Stimulated activated CD4-positive, alpha-beta T cell treated with anti-CD3 and anti-CD28 coated beads, Interleukin-15, amount 100 ng/mL, for 48 hours (primary cell): ENCODE measurements at places on chromosomes 16 and 17.

DNA sequence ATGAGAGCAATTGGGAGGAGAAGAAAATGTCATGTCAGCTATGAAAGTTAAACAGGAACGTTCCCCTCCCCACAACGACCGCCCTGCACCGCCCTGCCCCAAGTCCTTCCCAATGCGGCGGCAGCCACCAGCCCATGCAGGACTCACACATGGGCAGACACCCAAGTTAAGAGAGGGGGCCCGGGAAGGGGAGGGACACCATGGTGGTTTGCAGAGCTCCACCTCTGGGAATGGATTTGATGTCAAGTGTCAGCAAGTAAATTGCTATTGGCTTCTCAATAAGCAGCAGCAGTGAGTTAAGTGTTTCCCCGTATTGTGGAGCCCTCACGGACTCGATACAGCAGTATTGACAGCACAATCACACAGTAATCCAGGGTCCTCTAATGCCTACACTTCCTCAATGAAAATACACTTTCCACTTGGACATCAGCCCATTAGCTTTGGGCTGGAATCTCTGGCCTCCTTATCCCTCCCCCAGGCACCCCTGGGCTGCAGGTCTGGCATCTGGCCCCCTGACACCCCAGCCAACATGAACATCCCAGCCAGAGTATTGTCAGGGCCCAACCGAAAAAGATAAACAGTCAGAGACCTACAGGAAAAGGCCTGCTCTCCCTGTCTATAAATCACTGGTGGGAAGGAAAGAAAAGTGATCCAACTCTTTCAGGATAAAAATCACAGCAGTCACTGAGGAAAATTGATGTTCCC is 22.6 kb downstream of the ZFHX3 start:
- no peak for DNase-seq

DNA sequence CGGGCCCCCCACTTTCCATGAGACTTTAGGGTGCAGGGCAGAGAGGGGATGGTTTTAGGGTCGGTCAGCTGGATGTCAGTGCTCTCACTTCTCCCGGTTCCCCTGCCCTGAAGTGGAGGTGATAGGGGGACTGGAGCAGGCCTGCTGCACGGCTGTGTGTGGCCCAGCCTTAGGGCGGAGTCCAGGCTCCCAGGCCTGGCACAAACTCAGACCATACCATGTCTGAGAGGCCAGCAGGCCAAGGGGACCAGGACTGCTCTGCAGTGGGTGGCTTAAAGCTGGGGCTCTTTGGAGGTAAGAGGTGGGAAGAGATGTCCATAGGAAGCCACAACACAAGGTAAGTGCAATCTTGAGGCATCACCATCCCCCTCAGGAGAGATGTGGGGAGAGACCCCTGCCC is 8.3 kb downstream of the TFAP4 start:
- DNase-seq = no peak

GRCh38 chr16:57894390-57895080 is 76.4 kb downstream of the CNGB1 start:
- DNase-seq = no peak

DNA sequence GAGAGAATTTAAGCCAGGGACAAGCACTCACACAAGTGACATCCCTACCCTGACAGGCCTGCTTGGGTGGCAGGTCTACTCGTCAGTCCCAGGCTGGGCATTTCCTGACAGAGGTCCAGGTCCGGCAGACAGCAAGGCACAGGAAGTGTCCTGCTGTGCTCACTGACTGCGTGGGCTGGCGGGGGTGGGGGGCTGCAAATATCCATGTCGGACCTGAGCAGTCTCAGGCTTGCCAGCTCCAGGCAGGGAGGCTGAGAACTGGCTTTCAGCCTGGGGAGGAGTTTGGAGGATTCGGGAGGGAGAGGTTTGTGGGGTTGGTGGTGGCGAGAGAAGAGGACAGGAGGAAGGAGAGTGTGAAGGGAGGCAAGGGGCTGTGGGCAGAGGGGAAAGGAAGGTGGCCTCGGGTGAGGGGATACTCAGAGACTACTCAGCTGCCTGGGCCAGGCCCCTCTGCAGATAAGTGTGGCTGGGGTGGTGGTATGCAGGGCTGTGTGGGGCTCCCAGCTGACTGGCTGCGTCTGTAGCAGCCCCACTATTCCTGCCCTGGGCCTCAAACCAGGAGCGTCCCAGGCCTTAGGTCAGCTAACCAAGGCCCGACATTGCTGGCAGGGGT is 7.8 kb downstream of the HIC1 start:
- DNase-seq = no peak

DNA sequence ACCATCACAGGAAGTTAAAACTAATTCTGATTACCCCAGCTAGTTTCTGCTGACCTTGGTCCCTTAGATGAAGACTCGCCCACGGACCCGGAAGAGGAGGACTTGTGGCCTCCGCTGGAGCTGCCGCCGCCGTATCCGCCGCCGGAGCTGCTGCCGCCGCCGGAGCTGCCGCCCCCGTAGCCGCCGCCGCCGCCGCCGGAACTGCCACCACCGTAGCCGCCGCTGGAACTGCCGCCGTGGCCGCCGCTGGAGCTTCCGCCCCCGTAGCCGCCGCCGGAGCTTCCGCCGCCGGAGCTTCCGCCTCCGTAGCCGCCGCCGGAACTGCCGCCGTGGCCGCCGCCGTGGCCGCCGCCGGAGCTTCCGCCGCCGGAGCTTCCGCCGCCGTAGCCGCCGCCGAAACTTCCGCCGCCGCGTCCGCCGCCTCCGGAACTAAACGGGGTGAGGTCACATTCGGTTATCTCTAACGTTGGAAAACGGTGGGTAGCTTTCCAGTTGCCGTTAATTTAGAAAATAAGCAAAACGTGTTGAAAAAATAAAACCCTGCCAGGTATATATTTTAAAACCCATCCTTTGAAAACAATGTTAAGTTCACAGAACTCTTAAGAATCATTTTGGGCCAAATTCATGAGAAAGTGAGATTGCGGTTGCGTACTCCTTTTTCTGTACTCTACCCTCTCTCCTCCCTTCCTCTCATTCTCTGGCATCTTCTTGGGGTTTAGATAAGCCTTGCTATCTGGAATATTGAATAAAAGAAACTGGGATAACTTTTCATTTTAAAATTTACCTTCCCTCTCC is 3.5 kb downstream of the KRT10 start:
- DNase-seq = peak; percentile 80

DNA sequence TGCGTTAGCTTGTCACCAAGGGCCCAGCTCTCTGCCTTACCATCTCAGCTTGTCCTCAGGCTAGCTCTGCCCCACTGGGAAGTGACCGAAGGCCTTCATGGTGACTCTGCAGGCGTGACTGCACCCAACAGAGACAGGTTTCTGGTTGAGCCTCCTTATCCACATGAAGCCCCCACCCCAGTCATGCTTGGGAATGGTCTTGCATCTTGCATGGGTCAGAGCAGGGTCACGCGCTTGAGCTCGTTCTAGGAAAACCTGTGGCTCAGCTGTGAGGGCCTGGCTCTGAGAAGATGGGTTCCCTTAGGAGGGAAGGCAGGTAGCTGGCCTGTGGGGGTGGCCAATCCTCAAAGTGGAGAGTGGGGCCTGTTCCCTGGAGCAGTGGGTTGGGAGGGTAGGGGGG is 122.8 kb downstream of the BANP start:
- no peak for DNase-seq

DNA sequence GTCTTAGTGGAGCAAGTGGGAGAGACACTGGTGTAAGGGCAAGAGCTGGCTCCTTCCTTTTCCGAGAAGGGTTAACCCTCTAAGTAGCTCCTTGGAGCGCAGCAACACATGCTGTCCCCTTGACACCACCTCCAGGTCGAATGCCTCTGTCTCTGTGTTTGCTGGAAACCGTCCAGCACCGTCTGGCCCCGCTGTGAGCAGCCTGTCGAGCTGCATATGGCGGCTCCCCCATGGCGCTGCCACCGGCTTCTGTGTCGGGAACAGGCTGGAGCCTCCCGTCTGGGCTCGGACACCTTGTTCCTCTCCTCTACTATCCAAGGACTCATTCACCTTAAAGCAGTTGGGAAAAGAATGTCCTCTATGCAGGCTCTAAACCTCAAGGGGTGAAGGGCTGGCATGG is 28.9 kb upstream of the WSCD1 start:
- no peak for DNase-seq

DNA sequence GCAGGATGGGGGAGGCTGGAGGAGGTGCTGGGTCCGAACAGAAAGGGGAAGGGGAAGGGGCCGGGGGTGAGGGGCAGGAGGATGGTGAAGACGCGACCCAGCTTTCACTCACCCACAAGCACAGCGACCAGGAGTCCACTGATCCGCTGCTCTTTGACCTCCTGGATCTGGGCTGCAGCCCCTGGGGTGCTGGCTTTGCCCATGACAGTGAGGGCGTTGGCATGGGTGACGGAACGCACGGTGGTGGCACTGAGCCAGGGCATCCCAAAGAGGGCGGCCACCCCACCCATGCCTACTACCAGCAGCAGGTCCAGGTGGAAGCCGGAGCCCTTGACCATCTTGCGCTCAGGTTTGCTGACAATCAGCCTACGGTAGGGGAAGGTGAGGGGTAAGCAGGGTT is 14.9 kb downstream of the SLC4A1 start:
- no peak for DNase-seq

- no peak for DNase-seq
These were observed 17.5 kb upstream of the HOXB9 start for GRCh38 chr17:48643697-48644012.

GRCh38 chr17:2700030-2700490 is 11.5 kb downstream of the CLUH start:
- no peak for DNase-seq

GRCh38 chr16:30381291-30382041 is 895 bp downstream of the SEPTIN1 start:
- DNase-seq = no peak

DNA sequence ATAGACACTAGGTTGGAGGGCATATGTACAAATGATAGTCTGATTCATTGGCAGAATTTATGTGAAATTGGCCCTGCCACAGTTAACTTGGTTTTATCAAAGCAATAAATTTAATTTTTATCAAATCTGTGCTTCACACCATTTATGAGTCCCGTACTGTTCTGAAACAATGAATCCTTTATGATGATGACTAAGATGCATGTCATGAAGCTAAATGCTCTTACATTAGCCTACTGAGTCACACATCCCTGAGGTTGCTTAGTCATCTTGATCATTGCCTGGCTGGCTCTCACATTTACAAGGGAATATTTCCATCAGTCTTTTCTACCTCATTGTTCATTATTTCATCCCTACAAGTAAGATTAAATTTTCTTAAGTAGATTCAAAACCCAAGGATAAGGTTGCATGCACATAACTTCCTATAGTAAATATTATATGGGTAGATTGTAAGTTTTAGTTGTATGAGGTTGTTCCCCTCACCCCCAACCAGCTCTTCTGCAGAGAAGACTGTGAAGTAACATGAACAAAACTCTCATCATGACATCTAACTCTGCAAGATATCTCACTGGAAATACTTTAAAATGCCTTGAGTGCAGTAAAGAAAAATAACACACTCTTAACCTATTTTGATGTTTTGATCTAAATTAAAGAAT is 170.7 kb downstream of the CYB561 start:
- DNase-seq = peak; percentile 4

- DNase-seq = no peak
These were observed 15.1 kb downstream of the NQO1 start for GRCh38 chr16:69711115-69711740.

GRCh38 chr16:48919791-48920190 is 309.8 kb upstream of the N4BP1 start:
- no peak for DNase-seq

DNA sequence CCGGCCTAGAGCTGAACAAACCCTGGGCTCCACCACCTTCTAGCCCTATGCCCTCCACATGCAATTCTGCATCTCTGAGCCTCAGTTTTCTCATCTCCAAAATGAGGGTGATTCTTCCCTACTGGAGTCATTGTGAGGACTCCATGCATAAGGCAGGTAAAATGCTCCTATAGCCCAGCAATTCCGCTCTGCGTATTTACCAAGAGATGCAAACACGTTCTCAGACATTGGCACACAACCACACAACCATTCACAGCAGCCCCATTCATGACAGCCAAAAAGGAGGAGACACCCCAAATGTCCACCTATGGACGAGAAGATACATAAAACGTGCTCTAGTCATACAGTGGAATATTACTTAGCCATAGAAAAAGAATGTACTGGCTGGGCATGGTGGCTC is 3.9 kb upstream of the CASKIN1 start:
- DNase-seq = no peak

DNA sequence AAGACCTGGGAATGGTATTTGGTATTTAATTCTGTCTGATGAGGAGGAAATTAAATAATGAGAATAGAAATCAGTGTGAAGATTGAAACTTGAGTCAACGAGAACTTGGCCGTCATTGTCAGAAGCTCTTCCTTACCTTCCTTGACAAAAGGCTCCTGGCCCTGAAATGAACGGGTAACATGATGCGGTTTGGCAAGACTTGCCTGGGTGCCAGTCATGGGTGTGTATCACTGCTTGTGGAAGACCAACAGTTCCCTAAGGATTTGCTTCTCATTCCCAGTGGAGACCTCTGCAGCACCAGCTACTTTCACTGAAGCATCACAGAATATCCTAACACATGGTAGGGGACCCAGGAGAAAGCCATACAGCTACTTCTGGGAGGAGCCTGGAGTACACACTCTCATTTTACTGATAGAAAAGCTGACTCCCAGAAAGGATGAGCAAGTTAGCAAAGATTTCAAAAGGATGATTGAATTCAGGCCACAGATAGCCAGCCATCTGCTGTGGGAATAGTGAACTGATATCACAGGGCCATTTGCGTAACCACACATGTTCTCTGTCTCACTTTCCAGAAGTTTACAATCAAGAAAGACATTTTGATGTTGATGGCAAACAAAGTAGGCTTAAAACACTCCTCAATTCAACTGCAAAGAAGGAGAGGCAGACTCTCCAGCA is 258.1 kb upstream of the SALL1 start:
- no peak for DNase-seq

- DNase-seq = no peak
These were observed 51.0 kb upstream of the FASN start for GRCh38 chr17:82148997-82149396.

GRCh38 chr17:68734187-68734900 is 133.2 kb upstream of the FAM20A start:
- DNase-seq = no peak

DNA sequence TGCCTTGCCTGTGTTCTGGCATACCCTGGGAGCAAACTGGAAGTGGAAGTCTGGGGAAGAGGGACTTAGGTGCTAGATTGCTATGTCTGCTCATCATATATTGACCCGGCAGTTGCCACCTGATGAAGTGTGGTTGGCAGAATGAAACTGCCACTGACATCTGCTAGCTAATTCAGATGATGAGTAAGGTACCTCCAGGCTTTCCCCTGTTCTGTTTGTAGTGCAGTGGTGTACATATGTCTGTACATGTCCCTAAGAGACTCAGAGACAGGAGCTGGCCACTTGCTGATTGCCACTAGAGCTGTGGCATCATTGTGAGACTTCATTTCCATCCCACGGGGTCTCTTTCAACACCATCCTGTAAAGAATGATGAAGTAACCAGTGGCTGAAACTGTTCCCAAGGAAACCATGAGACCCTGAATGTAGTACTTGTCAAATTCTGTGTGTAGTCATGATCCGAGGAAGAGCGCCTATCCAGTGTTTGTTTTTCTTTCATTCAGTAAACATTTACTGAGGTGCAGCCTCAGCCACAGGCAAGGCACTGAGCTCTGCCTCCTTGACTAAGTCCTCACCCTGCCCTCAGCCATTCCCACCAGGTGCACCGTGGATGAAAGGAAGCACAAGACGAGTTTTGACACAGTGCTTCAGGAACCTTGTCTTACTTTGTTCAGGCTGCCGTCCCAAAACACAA is 13.2 kb downstream of the CLUAP1 start:
- no peak for DNase-seq
